ENCODE measurements at places on chromosomes 11 and 22.

GRCh38 chr11:64358907-64359711 lies at the start of gene RPS6KA4:
RPS6KA4 (plus strand) TSS chr11:64359162; CDS start chr11:64359236, 74 bp downstream.
- no peak for DNase-seq

GRCh38 chr11:44727373-44728287 lies 868 bp downstream of the TSPAN18 start:
- no peak for DNase-seq

DNA sequence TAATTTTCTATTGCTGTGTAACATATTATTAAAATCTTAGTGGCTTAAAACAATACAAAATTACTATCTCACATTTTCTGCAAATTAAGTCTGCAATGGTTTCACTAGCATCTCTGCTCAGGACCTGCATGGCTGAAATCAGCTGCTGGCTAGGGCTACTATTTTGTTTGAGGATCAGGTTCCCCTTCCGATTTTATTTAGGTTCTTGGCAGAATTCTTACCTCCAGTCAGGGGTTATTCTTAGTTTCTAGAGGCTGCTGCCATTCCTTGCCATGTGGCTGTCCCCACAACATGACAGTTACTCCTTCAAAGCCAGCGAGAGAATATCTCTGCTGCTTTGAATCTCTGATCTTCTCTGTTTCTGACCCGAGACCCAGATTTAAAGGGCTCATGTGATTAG lies 424.5 kb upstream of the ANO5 start:
- no peak for DNase-seq

DNA sequence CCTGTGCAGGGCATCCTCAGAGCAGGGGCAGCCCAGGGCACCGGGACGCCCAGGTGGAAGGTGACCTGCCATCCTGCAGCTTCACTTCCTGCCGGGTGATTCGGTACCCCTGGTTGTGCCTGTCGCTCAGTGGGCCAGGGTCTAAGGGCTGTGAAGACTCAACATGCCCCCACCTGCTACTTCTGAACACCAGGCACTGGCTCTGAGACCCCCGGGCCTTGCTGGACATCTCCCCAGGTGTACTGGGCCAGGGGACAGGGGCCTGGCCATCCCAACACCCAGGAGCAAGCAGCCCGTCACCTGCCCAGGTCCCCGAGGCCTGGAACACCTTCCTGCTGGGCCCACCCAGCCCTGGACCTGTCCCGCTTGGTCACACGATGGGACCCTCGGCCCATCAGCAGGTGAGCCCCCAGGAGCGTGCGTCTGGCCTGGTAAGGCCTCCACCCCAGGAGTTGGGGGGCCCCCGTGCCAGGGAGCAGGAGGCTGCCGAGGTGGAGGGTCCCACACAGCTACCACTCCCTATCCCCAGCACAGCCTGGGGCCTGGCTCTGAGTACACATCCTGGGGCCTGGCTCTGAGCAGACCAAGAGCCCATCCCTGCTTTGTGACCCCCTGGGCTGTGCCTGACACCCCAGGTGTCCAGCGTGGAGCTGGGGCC lies 3.9 kb upstream of the MUC5B start:
- DNase-seq, result no peak

- DNase-seq, result no peak
Observed at GRCh38 chr11:64252003-64252872, 908 bp downstream of the PLCB3 start.

DNA sequence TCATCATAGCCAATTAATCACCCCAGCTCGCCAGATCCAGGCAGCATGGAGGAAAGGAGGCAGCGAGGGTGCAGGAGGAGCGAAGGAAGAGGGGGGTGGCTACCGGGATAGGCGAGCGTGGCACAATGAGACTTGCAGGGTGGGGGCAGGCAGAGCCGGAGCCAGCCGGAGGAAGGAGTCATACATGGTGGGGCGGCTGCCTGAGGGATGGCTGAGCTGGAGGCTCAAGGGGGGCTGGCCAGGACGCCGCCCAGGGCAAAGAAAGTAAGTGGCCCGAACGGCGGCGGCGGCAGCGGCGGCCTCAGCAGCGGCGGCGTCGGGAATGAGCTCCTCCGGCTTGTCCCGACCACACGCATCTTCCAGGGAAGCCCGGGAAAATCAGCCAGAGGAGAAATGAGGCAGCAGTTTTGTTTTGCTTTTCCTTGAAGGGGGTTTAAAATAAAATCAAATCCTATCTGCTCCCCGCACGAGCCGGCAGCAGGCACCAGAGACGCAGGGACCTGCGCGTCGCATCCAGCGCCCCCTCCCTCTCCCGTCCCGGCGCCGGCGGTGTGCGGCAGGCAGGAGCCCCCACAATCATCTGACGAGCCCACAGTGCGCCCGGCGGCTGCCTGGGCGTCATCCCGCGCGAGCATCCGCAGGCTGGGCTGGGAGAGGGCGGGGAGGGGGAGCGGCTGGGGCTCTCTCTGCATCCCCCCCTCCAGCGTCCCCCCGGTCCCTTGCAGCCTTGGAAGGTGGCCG lies 263.6 kb downstream of the CTTN start:
- no peak for DNase-seq

GRCh38 chr11:73160005-73160760 lies 18.1 kb upstream of the FCHSD2 start:
- no peak for DNase-seq

GRCh38 chr11:128053981-128054931 lies 533.1 kb downstream of the ETS1 start:
- DNase-seq, result no peak

DNA sequence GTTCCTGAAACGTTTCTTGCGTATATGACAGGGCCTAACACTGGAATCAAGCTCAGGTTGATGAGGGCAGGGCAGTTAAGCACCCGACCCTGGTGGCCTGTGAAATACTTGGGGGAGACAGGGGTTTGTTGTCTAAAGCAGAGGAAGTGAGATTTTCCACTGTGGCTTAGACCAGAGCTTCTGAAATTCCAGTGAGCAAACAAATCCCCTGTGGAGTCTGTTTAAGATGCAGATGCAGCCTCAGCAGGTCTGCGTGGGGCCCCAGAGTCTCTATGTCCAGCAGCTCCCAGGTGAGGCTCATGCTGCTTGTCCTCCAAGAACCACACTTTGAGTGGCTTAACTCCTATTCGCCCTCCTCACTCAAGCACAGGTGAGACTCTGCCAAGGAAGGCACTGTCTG lies 39.1 kb upstream of the PRAME start:
- DNase-seq, result no peak

Measured in SW 1271 (cell line).